ENCODE measurements at places on chromosomes 3 and 15.

- DNase-seq, result no peak
These were observed 76.0 kb downstream of the PTPRG start for GRCh38 chr3:61637088-61638051.

DNA sequence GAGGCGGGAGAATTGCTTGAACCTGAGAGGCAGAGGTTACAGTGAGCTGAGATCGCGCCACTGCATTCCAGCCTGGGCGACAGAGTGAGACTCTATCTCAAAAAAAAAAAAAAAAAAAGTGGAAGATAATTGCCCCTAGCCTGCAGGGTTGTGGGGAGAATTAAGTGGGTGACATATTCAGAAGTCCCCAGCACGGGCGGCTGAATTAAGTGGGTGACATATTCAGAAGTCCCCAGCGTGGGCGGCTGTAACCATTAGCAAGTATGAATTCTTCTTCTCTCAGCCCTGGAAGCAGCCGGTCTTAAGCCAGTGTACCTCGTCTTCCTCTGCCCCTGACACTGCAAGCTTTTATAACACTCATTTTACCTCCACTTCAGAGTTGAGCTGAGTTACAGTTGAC lies 44.7 kb downstream of the FBLN2 start:
- no peak for DNase-seq

DNA sequence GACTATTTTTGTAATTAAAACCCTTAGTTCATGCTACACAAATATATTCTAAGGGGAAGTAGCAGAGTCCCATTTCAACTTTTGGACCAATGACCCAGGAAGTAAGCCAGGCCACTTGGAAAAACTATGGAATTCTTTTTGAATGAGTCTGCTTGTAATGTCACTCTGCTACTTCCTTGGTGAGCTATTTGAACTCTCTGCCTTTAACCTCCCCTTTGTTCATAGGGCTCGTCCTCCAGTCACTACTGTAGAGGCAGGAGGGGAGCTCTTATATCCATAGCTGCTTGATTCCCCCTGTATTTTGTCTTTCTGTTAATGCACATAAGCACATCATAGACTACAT lies 119.6 kb downstream of the UACA start:
- no peak for DNase-seq

DNA sequence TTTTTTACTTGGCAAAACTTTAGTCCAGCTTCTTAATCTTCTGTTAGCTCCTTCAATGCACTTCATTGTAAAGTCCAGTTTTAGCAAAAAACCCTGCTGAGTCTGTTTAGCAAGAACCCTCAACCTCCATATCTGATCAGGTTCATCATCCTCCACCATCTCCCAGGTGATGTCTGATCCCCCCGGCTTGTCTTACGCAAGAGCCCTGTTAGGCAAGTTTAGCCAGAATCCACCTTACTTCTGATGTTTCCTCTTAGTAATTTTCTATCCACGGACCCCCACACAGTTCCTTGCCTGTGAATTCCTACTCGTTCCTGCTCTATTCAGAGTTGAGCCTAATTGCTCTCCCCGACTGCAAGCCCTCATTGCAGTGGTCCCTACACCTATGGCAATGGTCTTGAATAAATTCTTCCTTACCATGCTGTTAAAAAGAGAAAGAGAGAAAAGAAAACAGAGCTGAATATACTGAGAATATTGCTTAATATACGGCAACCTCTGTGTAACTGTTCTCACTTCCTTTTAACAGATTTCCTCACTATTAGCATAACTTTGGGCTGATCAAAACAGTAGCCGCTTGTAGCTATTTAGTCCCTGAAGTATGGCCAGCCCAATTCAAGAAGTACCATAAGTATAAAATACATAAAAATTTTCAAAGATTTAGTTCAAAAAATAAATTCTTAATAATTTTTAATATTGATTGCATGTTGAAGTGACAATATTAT lies 78.7 kb upstream of the MME start:
- DNase-seq, result no peak

Data from naive thymus-derived CD4-positive, alpha-beta T cell (primary cell).